Stimulated activated CD4-positive, alpha-beta T cell treated with anti-CD3 and anti-CD28 coated beads, Interleukin-1b, Interleukin-23, amount 100 ng/mL, for 1 hour (primary cell): ENCODE measurements at places on chromosomes 12 and 14.

- DNase-seq = no peak
These were observed 175.8 kb downstream of the SLC2A13 start for GRCh38 chr12:39930101-39930500.

DNA sequence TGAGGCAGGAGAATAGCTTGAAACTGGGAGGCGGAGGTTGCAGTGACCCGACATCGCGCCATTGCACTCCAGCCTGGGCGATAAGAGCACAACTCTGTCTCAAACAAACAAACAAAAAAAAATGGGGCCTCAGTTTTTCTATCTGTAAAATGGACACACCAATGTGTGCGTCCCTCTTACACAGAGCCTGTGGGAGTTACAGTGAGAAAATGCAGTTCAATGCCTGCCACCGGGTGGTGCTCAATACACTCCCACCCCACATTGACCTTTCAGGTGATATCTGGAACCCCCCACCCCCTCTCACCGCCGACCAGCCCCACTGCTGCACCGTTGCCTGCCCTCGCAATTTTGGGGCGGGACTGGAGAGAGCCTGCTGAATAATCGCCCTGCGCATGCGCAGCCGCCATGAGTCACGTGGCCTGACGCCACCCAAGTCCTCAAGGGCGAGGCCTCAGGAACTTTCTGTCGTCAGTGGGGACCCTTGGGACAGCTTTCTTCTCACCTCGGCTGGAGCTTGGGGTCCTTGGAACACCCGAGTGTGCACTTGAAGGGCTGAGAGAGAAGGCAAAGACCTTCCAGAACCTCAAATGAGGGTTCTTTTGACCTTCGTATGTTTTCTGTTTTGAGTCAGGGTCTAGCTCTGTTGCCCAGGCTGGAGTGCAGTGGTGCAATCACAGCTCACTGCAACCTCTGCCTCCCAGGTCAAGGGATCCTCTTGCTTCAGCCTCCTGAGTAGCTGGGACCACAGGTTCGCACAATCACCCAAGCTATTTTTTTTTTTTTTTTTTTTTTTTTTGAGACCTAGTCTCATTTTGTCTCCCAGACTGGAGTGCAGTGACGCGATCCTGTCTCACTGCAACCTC lies 14.6 kb upstream of the CABP1 start:
- DNase-seq = no peak

DNA sequence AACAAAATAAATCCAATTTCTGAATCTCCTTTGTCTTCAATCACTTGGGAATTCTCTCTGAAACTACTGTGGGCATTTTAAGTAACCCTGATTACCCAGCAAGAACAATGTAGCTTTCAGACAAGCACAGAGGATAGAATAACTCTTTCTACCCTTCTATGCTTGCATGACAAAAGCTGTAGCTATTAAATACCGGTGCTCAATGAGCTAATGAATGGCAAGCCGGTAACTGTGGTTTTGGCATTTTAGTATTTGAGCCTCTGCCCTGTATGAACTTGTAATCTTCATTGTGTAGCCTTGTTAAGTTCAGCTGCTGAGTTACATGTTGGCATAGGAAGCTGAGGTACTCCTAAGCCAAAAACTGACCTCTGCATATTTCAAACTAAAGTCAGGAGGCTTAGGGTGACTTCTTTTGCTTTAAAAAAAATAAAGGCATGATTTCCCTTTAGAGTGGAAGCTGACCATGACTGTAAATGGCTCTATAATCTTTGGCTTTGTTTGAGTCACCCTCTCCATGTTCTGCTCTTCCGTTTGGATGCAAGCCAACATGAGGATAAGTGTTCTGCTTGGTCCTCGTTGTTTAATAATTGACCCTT lies 171.0 kb upstream of the HIF1A start:
- DNase-seq = no peak

GRCh38 chr12:41277946-41278267 lies 89.8 kb downstream of the PDZRN4 start:
- no peak for DNase-seq

GRCh38 chr14:76201162-76201561 lies 49.4 kb downstream of the GPATCH2L start:
- DNase-seq = no peak

GRCh38 chr12:114401328-114402083 lies 4.4 kb downstream of the TBX5 start:
- DNase-seq = no peak

DNA sequence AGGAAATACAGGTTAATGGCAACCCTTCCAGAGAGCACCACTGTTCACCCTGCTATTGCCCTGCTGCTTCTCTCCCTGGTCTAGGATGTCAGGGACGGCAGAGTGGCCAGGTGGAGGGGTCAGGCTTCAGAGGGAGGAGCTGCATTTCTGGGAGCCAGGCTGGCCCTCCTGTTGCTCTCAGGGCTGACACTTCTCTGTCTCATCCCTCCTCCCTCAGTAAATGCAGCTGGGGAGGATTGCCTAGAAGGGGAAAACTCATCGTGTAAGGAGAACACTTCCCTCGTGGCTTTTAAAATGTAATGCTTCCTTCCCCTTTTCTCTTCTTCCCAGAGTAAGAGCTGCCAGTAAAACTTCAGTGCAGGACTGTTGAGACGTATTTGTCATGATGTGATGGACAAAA lies 20.8 kb downstream of the SUSD6 start:
- DNase-seq = no peak

- no peak for DNase-seq
These were observed 18.5 kb upstream of the PCNX1 start for GRCh38 chr14:70888681-70889175.

DNA sequence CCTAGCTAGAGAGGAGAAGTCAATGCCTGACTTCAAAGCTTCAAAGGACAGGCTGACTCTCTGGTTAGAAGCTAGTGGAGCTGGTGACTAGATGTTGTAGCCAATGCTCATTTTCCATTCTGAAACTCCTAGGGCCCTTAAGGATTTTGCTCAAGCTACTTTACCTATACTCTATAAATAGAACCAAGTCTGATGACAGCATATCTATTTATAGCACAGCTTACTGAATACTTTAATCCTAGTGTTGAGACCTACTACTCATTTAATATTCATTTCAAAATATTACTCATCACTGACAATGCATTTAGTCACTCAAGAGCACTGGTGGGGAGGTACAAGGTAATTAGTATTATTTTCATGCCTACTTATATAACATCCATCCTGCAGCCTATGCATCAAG lies 137.2 kb upstream of the PELI2 start:
- no peak for DNase-seq

GRCh38 chr12:43087195-43088091 lies 464.6 kb downstream of the ADAMTS20 start:
- no peak for DNase-seq

DNA sequence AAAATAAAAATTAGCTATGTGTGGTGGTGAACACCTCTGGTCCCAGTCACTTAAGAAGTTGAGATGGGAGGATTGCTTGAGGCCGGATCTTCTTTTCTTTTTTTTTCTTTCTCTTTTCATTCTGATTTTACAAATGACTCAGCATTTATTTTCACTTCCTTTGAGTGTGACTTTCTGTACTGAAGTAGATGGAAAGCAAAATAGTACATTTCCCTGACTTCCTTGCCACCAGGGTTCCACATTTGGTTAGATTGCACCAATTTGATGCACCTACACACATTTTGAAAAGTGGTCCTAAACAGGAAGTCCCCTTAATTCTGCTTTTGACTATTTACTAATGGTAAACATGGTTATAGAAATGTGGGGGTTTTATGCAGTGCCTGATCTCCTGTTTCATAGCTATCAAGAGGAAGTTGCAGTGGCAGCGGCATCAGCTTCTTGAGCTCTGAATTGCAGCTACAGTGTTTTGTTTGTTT lies 13.0 kb upstream of the LEMD3 start:
- no peak for DNase-seq

- DNase-seq = no peak
These were observed 20.2 kb downstream of the VPS37B start for GRCh38 chr12:122875590-122876220.

DNA sequence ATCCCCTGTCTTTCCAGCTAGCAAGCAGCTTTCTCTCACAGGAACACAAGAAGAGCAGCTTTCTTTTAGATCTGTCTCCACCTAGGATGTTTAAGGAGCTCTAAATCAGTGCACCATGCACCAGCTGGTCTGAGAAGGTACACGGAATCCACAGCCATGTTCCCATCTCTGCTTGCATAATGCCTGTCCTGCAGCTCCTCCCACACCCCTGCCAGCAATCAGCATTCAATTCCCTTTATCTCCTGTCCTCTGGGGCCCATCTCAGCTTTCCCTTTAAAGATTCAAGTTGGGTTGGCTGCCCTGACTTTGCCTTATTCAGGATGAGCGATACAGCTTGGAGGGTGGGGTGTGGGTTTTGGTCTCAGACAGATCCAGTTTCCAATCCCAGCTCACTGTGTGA lies 826.3 kb downstream of the BCL11B start:
- DNase-seq = no peak

DNA sequence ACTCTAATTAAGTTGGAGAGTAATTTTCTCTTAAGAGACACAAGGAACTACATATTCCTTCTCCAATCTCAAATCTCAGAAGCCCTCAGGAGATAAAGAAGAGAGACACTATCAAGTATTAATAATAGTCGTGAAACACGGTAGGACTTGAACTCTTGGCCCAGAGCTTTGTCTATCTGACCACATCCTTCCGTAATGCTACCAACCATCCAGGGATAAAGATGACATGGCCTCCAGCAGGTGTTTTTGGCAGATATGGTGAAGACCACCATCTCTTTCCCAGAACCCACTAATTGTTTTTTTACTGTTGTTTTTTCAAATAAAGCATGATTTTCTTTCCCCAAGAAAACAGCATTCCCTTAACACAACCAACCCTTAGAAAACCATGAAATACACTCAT lies 3.4 kb downstream of the ZNF384 start:
- DNase-seq = no peak

DNA sequence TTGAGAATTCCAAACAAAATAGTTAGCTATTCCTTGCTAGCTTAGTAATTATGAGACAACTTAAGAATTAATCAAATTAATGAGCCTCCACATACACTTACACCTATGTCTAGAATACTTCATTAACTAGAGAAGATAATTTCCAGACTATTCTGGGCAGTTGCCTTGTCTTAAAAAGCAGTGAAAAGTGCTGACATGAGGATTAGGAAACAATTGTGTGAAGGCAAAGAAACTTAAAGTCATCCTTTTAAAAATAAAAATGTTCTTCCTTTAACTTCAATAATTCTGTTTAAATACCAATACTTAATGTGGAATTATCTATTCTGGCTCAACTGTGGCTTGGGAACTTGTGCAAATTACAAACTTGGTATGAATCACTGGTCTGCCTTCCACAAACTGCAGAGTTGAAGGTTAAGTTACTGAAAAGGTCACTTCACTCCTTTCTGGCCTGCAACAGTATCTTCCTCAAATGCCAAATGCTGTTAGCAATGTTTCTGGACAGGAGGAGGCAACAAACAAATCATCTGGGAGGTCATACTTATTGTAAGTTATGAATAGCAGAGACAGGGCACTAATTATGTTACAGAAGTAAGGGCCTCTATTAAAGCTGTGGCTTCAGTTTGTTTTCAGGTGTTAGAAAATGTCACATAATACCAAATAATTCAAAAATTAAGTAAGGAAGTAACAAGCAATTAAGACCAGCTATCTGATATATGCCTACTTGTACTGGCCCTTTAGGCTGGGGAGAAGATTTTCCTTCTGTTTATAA lies 19.2 kb downstream of the PPTC7 start:
- no peak for DNase-seq

DNA sequence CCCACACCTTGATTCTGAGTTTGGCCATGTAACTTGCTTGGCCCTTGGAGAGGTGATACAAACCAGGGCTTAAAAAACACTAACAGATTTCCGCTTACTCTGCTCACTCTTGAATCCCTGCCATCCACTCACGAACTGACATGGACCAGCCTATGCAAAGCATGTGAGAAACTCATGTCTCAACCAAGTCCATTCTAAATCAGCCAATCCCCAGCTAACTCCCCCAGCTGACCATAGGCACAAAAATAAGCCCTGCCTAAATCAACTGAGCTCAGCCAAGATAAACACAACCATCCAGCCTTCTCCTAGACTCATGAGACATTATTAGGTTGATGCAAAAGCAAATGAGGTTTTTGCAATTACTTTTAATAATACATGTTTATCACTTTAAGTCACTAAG lies 353.9 kb upstream of the TBX3 start:
- no peak for DNase-seq

DNA sequence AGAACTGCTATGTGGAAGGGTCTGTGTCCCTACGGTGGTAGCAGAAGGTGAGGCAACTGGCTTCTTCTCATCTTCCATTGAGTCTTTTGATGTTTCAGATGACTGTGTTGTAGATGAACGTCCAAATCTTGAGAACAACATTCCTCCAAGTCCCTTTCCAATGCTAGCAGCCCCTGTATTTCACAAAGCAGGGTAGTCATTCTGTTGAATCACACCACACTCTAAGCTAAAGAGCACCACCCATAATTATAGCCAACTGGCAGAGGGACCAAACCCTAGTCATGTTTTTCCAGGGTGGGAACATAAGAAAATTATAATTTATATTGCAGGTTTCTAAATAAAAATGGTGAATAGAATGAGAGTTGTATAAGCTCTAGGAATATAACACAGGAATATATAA lies 98.7 kb downstream of the DDHD1 start:
- no peak for DNase-seq

DNA sequence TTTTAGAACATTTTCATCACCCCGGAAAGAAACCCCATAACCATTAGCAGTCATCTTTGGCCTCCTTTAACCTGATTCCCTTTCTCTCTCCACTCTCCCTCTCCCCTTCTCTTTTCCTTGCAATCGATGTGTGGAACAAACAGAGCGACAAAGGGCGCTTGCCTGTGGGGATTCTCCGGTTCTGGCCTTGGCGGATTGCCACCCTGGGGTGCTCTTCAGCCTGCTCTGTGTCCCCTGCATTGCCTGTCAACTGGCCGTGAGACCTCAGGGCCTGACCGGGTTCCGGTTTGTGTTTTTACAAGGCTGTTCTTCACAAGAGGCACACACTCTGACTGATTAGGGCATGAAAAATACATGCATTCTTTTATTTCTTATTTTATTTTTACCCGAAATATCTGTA lies 27.8 kb downstream of the LRTM2 start:
- DNase-seq = no peak

DNA sequence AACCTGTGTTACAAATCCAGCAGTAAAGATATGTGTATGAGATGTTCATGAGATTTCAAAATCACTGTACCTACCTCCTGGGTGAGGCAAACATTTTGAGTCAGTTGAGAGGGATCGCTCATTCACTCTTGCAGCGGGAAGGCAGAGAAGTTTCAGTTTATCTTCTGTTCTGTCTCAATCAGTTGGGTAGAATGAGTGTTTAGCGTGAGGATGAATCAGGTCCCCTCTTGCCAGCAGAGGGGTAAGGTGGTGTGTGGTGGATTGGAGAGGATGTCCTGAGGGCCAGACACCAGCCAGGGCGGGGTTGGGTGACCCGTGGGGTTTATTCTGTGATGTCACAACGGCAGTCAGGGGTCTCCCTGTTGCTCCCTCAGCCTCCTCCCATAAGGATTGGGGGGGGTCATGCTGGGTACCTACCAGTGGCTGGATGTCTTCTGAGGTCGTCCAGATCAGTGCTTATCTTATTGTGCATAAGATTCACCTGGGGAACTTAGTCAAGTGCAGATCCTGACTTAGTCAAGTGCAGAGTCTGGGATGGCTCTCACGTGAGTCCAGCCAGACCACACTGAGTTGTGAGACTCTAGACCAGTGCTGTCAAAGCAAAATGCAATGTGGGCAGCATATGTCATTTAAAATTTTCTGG lies at the start of gene GSG1:
Gene GSG1, minus strand, starts transcription at position 277 of the 643 bp plus-strand sequence. Its CDS starts 155 bp downstream, at position 122.
- no peak for DNase-seq
